ENCODE measurements at places on chromosomes 7 and 10.

DNA sequence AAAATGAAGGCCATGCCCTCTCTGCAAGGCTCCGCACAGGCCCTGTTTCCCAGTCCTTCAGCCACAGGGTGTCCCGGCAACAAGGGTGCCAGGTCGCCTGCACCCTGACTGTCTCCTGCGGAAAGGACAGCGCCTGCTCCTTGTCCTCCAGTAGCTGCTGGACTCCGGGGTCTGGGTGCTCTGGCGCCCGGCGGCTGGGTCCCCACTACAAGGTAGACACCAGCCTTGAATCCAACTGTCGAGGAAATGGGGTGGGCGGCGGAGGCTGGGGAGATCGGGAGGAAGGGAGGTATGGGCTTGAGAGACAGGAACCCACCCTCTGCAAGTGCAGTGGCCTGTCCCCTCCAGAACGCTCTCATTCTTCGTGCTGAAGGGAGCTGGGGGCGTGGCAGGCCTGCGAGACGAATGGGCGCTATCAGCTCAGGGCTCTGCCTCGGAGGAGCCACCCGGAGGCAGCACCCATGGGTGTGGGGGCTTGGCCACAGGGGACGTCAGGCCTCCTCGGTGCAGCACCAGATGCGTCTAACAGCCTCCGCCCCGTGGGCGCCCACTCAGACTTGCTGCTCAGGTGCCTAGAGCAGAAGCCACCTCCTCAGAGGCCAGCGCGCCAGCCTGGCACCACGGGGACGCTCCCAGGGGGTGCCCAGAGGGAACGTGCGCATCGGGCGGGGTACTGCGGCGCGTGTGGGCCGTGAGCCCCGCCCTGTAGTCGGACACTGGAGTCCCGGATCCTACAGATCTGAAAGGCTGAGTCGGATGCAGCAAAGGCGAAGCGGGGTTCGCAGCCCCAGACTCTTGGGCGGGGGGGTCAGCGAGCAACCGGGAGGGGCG lies 15.6 kb downstream of the ADAM8 start:
- no peak for DNase-seq

DNA sequence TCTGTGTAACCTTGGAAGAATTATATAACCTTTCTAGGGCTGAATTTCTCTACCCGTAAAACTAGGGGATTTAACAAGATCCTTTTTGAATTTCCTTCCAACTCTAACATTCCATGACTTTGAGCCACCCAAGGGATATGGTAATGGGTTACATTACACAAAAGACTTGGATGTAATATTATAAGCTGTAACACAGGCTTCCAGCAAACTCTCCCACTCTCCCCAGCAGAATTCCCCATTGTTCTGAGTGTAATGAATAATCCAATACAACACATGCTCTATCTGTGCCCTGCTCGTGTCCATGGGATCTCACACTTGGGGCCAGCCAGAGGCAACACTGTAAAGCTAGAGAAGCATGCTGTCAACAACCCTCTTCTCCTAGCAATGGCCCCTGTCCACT lies 790.6 kb upstream of the AUTS2 start:
- no peak for DNase-seq

DNA sequence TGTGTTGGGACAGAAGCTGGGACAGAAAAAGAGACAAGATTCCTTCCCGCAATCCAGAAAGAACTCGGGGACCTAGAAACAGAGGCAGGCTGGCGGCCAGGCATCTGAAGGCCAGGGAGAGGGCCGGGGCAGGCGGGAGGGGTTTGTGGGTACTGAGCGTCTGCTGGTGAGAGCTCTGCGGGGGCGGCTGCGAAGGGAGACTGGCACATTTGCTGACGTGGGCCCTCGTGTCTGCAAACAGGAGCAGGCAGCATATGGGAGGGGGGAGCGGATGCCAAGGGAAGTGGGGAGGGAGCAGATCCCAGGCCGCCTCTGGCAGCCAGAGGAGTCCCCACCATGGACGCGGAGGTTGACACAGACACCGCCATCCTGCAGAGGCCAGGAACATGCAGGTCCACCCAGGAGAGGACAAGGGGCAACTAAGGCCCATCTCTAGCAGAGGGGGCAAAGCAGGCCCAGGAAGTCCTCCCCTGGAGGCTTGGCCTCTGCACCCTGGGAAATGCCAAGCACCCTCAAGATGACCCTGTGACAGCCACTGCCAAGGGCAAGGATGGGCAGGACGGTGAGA lies 32.2 kb downstream of the KCNH2 start:
- DNase-seq = no peak

DNA sequence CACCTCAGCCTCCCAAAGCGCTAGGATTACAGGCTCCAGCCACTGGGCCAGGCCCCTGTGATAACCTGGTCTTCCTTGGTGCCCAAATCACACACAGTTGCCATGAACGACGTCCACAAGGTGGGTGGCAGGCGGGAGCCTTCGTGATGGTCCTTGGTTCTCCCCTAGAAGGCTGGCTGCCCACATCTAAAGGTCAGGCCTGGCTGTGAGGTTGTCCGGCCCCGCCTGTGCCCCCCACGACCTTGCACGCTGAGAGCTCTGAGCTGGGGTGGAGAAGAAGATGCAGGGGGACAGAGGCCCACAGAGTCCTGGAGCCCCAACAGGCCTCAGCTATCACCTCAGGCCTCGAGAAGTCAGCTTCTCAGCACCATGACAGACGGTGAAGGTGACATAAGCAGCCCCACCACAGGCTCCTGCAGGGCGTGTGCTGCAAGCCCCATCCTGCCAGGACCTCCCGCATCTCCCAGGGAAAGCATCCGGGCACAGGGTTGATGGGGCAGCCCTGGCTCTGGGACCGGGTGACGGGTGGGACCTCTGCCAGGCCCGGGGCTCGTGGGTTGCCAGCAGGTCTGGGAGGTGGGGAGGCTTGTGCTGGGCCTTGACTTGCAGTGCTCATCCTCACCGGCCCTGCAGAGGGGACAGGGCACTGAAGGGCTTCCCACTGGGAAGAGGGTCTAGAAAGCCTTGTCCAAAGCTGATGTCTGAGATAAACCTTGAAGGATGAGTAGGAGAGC lies 217.4 kb downstream of the WDR37 start:
- no peak for DNase-seq

- no peak for DNase-seq
Measured at GRCh38 chr10:33376476-33376875, 42.0 kb upstream of the NRP1 start.

- DNase-seq = no peak
Measured at GRCh38 chr7:7565018-7565680, 1.5 kb upstream of the MIOS start.

DNA sequence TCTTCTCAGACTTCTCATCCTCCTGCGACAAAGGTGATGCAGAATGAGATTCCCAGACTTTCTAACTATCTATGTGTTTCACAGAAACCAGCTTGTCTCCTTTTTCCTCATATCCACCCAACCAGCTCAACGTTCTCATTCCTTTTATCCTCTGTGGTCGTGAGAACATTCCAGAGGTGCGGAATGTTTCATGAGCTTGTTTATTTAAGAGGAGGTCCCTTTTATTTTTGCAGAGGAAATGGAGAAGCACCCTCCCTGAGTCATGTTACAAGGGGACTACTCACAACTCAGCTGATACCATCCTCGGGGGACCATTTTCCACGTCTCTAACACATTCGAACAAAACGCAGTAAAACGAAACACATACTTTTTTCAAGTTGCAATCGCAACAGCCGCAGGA lies 93.2 kb downstream of the ZRANB1 start:
- no peak for DNase-seq

DNA sequence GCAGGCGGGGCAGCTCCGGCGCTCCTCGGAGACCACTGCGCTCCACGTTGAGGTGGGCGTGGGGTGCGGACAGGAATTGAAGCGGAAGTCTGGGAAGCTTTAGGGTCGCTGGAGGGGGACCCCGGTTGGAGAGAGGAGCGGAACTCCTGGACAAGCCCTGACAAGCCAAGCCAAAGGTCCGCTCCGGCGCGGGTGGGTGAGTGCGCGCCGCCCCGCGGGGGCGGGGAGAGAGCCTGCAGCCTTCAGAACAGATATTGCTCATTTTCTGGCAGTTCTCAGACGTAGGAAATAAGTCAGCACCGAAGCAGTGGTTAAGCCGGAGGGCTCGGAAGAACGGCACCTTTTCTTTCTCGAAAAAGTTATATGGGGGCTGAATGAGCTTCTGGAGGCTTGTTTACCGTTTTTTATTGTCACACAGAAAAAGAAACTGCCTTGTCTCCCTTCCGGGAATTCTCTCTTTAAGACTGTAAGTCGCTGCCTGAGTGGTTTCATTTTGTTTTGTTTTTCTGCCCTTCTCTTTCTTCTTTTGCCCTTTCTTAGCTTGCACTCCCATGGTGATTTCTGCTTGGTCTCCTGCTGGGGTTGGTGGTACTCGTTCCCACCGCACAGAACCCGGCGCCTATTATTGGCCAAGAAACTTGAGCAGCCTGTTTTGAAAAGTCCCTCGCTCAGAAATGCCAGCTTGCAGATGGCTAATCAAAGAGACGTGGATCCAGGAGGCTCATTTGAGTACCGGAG lies 732 bp downstream of the FAS start:
- DNase-seq = no peak

DNA sequence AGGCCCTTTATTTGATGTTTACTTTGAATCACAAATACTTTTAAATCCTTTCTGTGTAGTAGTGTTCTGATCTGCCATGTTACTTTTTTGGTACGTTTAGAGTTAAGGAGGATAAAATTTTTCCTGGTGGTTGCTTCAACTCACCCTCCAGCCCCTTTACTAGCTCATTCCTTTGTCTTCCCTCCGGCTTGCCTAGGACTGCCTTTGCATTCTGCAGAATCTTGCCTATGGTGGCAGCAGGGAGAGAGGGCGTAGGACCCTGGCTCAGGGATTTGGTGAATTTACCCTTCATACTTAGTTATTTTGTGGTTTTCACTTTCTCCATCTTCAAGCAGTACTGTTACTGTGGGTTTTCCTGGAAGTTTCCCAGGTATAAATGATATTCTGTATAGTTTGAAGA lies 833.5 kb downstream of the XPNPEP1 start:
- no peak for DNase-seq

- no peak for DNase-seq
Measured at GRCh38 chr10:103580430-103580829, 86.9 kb downstream of the NEURL1 start.

DNA sequence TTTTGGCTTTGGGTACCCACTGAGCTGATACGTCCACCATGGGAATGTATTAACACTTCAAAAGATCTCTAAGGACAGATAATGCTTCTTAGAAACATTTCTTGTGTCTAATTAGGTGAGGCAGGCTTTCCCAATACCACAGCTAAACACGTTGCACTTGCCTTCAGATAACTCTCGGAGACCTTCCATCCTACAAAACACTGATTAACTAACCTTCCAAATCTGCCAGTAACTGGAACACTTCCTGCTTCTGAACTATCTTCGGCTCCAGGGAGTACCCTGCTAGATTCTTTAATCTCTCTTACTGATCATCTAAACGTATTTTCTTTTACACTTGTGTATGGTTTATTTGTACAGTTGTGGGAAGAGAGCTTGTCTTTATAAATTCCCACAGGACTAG lies 1.1 kb upstream of the WNT16 start:
- no peak for DNase-seq

DNA sequence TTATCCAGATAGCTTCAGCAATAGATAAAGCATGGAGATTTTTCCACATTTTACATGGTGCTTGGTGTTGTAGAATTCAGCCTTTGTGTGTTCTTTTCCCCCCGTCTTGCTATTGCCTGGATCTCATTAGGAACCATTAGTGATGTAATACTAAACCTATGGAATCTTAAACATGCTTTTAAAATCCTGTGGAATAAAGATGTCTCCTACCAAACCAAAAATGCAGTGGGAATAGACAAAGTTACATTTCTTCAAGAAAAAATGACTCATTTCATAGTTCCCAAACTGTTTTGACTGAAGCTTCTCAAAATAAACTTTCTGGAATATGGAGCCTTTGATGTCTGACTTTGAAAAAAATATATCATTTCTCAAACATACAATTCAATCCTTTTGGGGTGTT lies 44.0 kb downstream of the CALD1 start:
- no peak for DNase-seq

GRCh38 chr7:85185424-85186082 lies 1.3 kb downstream of the SEMA3D start:
- no peak for DNase-seq

GRCh38 chr7:105480931-105481330 lies 41.1 kb downstream of the PUS7 start:
- DNase-seq = no peak

GRCh38 chr7:55517191-55517633 lies 55.1 kb downstream of the VOPP1 start:
- no peak for DNase-seq

DNA sequence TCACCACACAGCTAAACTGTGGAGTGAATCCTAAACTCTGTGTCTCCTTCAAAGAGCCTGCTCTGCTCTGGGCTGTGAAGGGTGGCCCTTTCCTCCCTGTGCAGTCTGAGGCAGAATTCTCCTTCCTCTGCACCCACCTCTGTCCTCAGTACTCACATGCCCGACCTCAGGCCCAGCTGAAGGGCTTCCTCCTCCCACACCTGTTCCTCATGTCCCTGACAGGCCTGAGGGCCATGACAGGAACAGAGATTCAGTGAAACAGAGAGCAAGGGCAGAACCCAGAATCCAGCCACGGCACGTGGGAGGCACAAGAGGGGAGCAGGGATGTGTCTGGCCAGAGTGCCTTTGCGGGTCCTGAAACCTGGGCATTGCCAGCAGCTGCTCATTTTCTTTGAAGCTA lies 13.9 kb downstream of the CREB3L2 start:
- DNase-seq = no peak

GRCh38 chr10:47418321-47418720 lies 34.2 kb upstream of the ZNF488 start:
- DNase-seq = no peak

DNA sequence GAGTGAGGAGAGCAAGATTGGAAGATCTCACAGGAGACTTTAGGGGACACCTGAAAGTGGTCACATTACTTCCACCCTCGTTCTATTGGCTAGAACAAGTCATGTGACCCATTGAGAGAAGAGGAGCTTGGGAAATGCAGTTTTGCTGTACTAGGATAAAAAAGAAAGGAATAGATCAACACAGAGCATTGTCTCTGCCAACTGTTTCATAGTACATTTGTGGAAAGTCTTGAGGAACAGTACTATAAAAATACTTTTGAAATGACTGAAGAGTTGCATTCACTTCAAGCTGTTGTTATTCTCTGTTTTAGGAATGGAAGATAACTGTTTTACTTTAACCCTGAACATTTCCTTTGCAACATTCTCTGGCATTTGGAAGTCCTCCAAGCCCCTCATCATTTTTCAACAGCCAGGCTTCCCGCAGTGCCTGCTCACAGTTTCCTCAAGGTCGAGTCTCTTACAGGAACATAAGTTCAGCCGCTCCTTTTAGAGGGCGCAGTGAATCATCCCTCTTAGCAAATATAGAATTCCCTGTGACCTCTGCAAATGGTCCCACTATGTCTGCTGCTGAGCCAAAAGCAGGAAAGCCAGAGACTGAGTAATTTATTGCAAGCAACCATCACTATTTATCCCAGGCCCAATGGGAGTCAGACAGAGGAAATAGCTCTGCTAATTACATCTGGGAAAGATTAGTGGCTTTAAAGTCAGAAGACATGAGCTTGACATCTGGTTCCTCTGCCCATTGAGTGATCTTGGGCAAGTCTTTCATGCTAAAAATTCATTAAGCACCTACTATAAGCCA lies 40.7 kb downstream of the MRPL32 start:
- no peak for DNase-seq

All from NCI-H2081 treated with DMSO at 0.1 percent for 48 hours (cell line).